K562 (cell line): ENCODE measurements at places on chromosomes 13 and 19.
A peak's percentile ranks its signal among the peaks of the same experiment; 100 is the strongest.

DNA sequence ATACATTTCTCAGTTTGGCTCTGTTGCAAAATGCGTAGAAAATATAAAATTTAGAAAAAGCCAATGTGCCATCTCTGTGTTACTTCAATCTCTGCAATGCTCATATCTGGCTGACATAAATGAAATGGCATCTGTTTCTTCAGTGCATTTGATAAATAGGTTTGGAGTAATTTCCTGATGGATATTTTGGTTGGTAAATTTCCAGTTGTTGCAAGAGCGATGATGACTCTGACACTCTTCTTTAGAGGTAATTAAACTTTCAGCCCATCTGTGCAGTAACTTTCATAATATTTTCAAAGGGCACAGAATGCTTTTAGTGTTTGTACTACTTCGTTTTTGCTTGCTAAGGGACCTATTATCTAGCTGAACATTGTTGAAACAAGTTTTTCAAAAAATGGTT is 1286.4 kb downstream of the PCDH9 start:
- DNase-seq = no peak

GRCh38 chr19:38977445-38978325 is 2.1 kb upstream of the FBXO17 start:
- DNase-seq = no peak

- DNase-seq = peak; percentile 93
Observed at GRCh38 chr19:6737284-6737872, at the start of gene GPR108. TSS of gene GPR108 (minus strand) at chr19:6737580. CDS start at chr19:6737576, 4 bp downstream.

GRCh38 chr13:97082461-97083207 is 88.4 kb upstream of the OXGR1 start:
- DNase-seq = no peak

- DNase-seq = peak; percentile 55
Observed at GRCh38 chr19:48698046-48698445, 2.3 kb downstream of the FUT2 start.

DNA sequence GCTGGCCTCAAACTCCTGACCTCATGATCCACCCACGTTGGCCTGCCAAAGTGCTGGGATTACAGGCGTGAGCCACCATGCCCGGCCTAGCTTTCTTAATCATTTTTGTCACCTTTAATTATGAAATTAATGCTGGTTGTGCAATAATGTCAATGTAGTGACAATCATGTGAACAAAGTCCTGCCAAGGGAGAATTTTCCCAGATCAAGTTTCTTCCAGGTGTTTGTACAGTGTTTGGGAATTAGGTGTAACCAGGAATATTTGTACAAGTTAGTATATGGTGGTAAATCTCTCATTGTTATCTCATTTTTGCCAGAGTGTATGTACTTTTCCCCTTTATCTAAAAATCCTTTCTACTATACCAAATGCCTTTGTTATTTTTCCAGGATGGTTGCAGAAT is 171.1 kb downstream of the UGGT2 start:
- no peak for DNase-seq

- no peak for DNase-seq
Observed at GRCh38 chr13:30742901-30743300, 7.6 kb downstream of the ALOX5AP start.

DNA sequence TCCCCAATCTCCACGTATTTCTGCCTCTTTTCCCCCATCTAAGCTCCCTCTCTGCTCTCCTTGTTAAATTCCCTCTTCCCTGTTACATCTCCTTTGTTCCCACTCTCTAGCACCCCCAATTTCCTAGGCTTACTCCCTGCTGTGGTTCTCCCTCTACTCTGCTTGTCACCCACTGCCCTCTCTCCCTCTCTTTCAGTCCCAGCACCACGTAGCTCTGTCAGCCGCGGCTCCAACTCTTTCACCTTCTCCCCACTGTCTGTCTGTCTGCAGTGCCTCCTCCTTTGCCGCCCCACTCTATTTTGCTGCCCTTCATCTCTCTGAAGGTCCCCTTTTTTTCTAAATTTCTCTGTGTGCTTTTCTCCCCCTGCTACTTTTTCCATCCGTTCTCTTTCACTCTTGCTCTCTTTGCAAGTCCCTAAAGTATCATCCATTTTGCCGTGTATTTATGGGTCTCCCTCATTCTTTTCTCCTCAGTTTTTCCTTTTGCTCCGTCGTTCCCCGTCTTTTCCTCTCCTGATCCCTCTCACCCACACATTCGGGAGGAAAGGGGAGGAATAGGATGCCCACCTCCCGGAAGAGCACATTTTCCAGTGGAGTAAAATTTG is 937 bp downstream of the ZNF841 start:
- no peak for DNase-seq

- no peak for DNase-seq
Observed at GRCh38 chr19:47762615-47763308, 15.7 kb upstream of the SELENOW start.

- peak; percentile 27 for DNase-seq
Observed at GRCh38 chr13:110617321-110618072, 2.2 kb downstream of the NAXD start.

- peak; percentile 71 for DNase-seq
Observed at GRCh38 chr13:41995946-41996345, 35.0 kb upstream of the VWA8 start.

- DNase-seq = peak; percentile 59
Observed at GRCh38 chr19:2282062-2282861, at the start of gene PEAK3. TSS of gene PEAK3 (minus strand) at chr19:2282175. CDS start at chr19:2280931, 1,244 bp downstream.

DNA sequence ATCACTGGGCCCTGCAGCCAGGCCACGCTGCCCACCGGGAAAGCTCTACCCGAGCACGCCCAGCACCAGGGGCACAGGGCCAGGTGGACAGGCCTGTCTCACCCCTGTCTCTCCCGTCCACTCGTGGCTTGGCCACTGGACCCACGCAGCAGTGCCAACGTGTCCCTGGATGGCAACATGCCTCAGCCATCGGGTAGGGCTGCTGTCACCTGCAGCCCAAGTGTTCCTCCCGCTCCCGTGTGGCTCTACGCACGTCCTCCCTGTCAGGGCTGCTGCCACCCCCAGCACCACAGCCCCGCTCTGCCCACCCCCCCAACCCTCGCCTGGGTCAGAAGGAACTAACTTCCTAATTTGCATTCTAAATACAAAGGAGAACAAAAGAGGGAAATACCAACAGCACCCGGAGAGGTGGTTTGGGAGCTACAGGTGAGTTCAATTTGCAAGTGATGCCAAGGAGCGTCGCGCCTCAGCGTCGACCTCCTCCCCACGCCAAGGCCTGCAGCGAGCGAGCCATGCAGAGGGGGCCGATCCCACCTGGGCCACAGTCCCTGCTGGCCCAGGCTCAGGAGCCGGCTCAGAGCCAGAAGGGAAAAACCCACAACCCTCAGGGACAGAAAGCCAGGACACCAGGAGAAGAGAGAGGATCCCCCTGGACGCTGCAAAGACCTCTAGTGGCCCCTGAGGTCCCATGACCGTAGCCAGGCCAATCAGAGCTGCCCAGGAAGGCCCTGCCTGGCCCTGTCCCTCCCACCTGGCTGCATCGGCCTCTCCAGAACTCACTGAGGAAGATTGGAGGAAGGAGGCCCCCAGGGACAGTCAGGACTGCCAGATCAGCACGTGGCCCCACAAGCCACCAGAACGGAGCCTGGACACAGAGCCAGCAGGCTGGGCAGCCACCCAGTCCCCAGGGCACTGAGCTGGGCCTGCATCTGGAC is 128.4 kb upstream of the SPACA7 start:
- DNase-seq = no peak

DNA sequence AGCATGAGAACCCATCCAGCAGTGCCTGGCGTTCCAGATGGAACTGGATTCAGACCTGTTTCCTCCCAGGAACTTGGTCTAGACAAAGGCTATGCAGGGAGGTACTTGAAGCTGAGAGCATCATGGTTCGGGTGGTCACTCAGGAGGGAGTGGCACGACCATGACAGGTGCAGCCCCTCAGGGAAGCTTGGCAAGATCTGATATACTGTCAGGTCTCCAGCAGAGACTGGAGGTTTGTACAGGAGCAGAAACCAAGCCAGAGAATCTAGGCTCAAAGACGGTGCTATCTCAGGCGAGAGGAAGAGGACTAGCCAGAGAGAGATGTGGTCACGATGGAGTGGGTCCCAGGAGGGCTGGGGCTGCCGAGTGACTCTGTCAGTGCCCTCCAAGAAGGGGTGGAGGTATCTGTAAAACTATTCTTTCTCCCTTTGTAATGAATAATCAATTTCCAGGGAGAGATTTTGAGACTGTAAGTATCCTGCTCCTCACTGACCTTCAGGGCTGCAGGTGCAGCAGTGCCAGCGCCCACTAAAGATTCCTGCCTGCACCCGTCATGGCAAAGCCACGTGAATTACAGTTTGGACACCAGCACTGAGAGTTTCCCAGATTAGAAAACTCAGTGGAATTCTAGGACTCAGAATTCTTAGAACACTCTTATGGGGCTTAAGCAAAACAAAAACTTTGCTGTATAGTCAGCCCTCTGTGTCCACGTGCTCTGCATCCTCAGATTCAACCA is 10.2 kb upstream of the DCUN1D2 start:
- DNase-seq = no peak

DNA sequence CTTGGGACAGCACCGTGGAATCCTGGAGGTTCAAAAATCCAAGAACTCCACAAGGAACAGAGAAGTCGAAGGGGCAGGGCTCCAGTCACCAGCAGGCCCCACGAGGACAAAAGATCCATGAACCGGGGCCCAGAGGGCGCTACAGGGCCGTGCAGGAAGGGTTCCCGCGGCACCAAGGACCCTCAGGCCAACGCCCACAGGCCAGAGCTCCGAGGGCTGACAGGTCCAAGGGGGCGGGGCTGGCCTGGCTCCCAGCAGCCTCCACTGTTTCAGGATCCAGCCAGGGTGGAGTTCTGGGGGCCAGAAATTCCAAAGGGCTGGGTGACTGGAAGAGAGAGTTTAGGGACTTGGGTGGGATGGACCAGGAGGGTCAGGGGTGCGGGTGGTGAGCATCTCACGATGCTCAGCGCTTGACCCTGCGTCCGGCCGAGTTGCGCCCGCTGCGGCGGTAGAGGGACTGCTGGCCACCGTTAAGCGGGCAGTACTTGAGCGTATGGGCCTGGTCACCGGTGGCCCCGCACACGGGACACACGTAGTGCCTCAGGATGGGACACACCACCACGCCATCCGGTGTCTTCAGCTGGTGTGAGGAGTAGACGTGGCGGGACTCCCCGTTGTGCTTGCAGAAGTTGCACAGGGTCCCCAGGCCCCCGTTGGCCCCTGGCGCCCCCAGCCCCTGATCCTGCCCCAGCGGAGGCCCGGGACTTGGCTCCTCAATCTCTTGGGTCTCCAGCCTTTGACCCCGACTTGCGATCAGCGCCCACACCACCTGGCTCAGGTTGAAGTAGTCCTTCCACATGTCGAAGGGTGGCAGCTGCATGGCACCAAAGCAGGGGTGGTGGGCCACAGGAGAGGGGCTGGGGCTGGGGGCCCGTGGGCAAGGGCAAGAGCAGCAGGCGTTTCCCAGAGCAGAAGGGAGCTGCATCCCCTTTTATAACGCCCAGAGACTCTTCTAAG is at the start of gene NANOS2:
Gene NANOS2 (minus strand): TSS at position 905 of the 957 bp plus-strand sequence. CDS start 85 bp downstream, at position 820.
- DNase-seq = peak; percentile 79

DNA sequence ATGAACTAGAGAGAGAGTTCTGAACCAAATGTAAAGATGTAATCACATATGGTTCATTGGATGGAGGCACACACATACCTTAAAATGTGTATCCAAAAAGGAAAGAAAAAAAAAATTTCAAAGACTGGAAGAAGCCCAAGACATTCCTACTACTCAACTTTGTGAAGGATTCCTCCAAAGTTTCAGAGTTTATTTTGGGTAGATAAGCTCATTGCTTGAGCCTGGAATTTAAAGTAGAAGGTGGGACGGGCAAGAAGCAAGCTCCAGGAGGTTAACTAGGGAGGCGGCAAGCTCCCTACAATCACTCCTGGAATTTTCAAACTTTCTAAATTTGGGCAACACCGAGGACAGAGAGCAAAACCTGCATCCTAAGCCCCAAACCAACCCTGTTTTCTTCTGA is 1.9 kb downstream of the TSHZ3 start:
- DNase-seq = no peak

DNA sequence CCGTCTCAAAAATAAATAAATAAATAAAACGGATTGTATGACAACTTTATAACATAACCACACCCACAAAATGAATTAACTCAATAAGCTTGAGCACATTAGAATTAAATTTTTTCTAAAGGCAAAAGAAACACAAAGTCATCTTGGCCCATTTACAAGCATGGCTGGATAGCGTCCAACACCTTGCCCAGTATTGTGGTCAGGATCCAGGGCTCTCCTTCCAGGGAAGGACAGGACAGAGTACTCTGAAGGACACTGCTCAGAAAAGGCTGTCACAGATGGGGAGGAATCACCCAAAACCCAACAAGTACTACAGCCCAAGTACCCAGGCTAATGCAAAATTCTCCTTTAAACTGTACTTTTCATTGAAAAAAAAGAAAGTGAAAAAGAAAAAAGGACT is 27.1 kb downstream of the SUGP2 start:
- no peak for DNase-seq

- DNase-seq = no peak
Observed at GRCh38 chr13:73898276-73898675, 235.9 kb downstream of the KLF12 start.

GRCh38 chr13:43272851-43273250 is 249.5 kb downstream of the DNAJC15 start:
- no peak for DNase-seq

- DNase-seq = peak; percentile 16
Observed at GRCh38 chr13:96958286-96958891, 35.9 kb downstream of the OXGR1 start.

DNA sequence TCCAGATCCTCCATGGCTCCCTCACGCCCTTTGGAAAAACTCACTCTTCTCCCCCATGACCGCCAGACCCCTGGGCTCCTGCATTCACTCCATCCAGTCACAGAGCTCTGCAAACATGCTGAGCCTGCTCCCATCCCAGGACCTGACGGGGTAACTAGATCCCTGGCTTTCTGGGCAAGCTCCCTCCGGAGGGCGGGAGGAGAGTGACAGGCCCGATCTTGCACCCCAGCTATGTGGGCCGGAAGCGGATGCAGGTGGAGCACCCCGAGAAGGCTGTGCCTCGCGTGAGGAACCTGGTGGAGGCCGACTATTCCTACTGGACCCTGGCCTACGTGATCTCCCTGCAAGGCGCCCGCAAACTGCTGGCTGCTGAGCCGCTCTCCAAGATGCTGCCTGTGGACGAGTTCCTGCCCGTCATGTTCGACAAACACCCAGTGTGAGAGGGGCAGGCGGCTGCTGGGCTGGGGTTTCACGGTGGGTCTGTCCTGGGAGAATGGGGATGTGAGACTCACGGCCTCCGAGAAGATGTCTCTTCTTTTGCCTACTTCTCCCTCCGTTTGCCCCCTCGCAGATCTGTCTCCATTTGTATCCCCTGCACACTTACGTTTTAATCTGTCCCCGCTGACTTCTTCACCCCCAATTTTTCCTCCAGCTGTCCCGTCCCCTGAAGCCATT is 25.2 kb downstream of the COLGALT1 start:
- DNase-seq = no peak

GRCh38 chr13:95834134-95834765 is 157.3 kb downstream of the DNAJC3 start:
- peak; percentile 61 for DNase-seq

GRCh38 chr19:29084266-29084665 is 128.7 kb downstream of the UQCRFS1 start:
- DNase-seq = peak; percentile 62
